ENCODE measurements at places on chromosomes 6 and 20.

DNA sequence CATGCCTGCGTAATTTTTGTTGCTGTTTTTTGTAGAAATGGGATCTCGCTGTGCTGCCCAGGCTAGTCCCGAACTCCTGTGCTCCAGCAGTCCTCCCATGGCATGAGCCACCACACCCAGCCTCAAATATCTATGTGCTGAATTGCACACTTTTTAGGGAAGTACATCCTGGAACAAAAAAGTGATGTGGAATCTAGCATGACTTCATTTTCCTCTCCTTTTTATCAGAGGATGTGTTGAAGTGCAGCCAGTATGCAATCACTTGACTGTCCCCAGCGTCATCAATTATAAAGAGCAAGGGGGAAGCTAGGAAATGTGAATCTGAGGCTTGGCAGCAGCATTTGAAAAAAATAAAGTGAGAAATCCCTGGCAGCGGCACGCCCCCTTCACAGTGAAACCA is 6.4 kb upstream of the EXOC2 start:
- H3K4me3 ChIP-seq, result no peak overlapping the region
- no peaks in the 10 kb centered on the region for H3K27me3 ChIP-seq

- H3K27ac ChIP-seq, result no peak overlapping the region
- H3K4me1 ChIP-seq, result no peaks in the 10 kb centered on the region
- no peaks in the 10 kb centered on the region for H3K27me3 ChIP-seq
- H3K36me3 ChIP-seq, result peaks cover 13% of the 10 kb centered on the region
These were observed 47.0 kb upstream of the PLN start for GRCh38 chr6:118501099-118501498.

GRCh38 chr6:154638369-154638768 is 94.8 kb upstream of the SCAF8 start:
- H3K36me3 ChIP-seq, result no peaks in the 10 kb centered on the region
- no peaks in the 10 kb centered on the region for H3K27me3 ChIP-seq
- no peaks in the 10 kb centered on the region for H3K4me1 ChIP-seq
- H3K4me3 ChIP-seq, result no peak overlapping the region

DNA sequence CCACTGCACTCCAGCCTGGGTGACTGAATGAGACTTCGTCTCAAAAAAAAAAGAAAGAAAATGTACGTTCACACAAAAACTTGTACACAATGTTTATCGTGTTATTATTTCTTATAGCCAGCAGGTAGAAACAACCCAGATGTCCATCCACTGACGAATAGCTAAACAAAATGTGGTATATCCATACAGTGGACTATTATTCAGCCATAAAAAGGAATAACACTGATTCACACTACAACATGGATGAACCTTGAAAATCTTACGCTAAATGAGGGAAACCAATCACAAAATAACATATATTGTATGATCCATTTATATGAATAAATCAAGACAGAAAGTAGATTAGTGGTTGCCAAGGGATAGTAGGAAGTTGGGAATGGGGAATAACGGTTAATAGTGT is 75.1 kb upstream of the EPB41L1 start:
- no peaks in the 10 kb centered on the region for H3K27me3 ChIP-seq
- no peaks in the 10 kb centered on the region for H3K4me1 ChIP-seq
- no peak overlapping the region for H3K27ac ChIP-seq
- DNase-seq, result no peak
- H3K4me3 ChIP-seq, result no peak overlapping the region
- H3K36me3 ChIP-seq, result no peaks in the 10 kb centered on the region

DNA sequence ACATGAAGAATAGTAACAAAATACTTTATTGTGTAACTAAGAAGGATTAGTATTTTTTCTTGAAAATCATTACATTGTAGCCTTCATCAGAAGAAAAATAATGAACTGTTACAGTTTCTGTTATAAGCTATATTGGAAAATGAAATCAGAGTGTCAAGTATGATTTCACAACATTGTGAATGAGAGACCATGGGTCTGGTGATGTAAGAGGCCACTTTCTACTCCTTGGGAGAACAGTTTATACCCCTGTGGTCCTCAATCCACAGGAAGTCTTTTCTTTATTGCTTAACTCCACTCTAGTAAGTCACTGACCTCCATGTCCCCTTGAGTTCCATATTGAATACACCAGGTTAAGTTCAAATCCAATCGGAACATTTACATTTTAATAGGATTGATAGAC is 218.7 kb upstream of the FERMT1 start:
- H3K4me3 ChIP-seq, result no peak overlapping the region
- H3K27ac ChIP-seq, result no peak overlapping the region
- no peaks in the 10 kb centered on the region for H3K36me3 ChIP-seq
- peaks cover 2% of the 10 kb centered on the region for H3K4me1 ChIP-seq
- no peak for DNase-seq

DNA sequence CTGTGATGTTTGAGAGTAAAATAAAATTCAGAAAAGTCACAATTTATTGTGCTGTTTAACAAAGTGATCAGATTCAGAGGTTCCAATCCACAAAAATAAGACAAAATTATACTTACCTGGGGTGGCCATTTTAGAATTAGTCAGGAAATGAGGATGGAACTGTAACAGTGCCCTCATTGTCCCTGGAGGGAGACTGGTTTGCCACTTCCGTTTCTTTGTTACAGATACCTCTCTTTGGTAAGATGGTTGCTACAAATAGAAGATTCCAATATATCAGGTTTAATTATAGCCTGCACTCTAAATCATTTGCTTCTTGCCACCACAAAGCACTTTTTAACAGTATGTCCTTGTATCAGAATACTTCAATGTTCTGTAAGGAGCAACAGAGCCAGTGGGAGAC is 95.6 kb downstream of the CTNNBL1 start:
- peaks cover 35% of the 10 kb centered on the region for H3K36me3 ChIP-seq
- H3K27me3 ChIP-seq, result no peaks in the 10 kb centered on the region
- H3K4me3 ChIP-seq, result no peak overlapping the region

- H3K4me3 ChIP-seq, result no peak overlapping the region
- H3K36me3 ChIP-seq, result no peaks in the 10 kb centered on the region
- DNase-seq, result no peak
- no peaks in the 10 kb centered on the region for H3K27me3 ChIP-seq
These were observed 290.6 kb downstream of the CBLN4 start for GRCh38 chr20:55714736-55715135.

GRCh38 chr6:27591699-27592480 is 119.0 kb upstream of the ZNF184 start:
- H3K4me1 ChIP-seq, result no peaks in the 10 kb centered on the region
- no peaks in the 10 kb centered on the region for H3K27me3 ChIP-seq
- H3K27ac ChIP-seq, result no peak overlapping the region
- H3K4me3 ChIP-seq, result no peak overlapping the region
- no peaks in the 10 kb centered on the region for H3K36me3 ChIP-seq

- H3K4me3 ChIP-seq, result no peak overlapping the region
- no peak for DNase-seq
- no peak overlapping the region for H3K27ac ChIP-seq
- no peaks in the 10 kb centered on the region for H3K27me3 ChIP-seq
These were observed 349.6 kb downstream of the PHF3 start for GRCh38 chr6:63985223-63985622.

DNA sequence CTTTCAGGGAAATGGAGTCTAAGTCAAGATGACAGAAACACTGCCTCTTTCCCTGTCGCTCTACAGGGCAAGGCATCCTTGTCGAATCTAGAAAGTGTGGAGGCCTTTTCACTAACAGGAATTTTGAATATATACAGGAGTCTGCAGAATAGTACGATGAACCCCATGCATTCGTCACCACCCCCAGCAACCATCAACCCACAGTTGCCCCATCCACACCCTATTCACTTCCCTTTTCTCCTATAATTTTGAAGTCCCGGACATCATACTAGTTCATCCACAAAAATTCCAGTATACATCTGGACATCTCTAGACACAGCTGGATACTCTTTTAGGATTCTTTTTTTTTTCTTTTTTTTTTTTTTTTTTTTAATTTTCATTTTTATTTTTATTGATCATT is 80.7 kb upstream of the RIN2 start:
- no peak for DNase-seq
- H3K4me1 ChIP-seq, result no peaks in the 10 kb centered on the region
- no peak overlapping the region for H3K4me3 ChIP-seq
- peaks cover 13% of the 10 kb centered on the region for H3K36me3 ChIP-seq

- DNase-seq, result no peak
- no peaks in the 10 kb centered on the region for H3K4me1 ChIP-seq
- no peak overlapping the region for H3K27ac ChIP-seq
- H3K4me3 ChIP-seq, result no peak overlapping the region
- H3K27me3 ChIP-seq, result no peaks in the 10 kb centered on the region
- H3K36me3 ChIP-seq, result peaks cover 79% of the 10 kb centered on the region
These were observed 29.4 kb downstream of the THBS2 start for GRCh38 chr6:169224185-169224695.

- no peak overlapping the region for H3K27ac ChIP-seq
- H3K4me3 ChIP-seq, result no peak overlapping the region
- no peak for DNase-seq
These were observed 14.7 kb upstream of the TRIM26 start for GRCh38 chr6:30227763-30228487.

- peak overlapping the region; percentile 10 for H3K27ac ChIP-seq
- DNase-seq, result peak; percentile 80
- no peaks in the 10 kb centered on the region for H3K27me3 ChIP-seq
- H3K4me1 ChIP-seq, result peaks cover 28% of the 10 kb centered on the region
- H3K36me3 ChIP-seq, result no peaks in the 10 kb centered on the region
These were observed 33.2 kb downstream of the SLC22A23 start for GRCh38 chr6:3423439-3424184.

GRCh38 chr20:36367370-36367745 is 61.2 kb downstream of the DLGAP4 start:
- no peak overlapping the region for H3K27ac ChIP-seq
- DNase-seq, result no peak
- 0 out of 2 replicates have a peak, but pooled peaks cover 4% of the 10 kb centered on the region for H3K4me1 ChIP-seq
- H3K4me3 ChIP-seq, result no peak overlapping the region
- no peaks in the 10 kb centered on the region for H3K36me3 ChIP-seq

DNA sequence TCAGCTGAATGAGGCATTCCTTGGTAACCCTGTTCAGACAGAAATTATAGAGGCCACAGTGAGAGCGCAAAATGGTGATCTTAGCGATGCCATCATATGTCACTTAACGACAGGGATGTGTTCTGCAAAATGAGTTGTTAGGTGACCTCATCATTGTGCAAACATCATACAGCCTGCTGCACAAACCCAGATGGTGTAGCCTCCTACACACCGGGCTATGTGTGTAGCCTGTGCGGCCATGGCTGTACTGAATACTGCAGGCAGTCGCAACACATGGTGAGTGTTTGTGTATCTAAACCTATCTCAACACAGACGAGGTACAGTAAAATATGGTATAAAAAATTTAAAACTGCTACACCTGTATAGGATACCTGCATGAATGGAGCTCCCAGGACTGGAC is 234.1 kb upstream of the PMEPA1 start:
- no peak overlapping the region for H3K27ac ChIP-seq
- H3K4me1 ChIP-seq, result no peaks in the 10 kb centered on the region
- H3K36me3 ChIP-seq, result no peaks in the 10 kb centered on the region
- DNase-seq, result no peak

- no peak overlapping the region for H3K27ac ChIP-seq
- no peak for DNase-seq
- H3K36me3 ChIP-seq, result no peaks in the 10 kb centered on the region
- H3K4me1 ChIP-seq, result no peaks in the 10 kb centered on the region
These were observed 315.3 kb downstream of the KIF16B start for GRCh38 chr20:16257813-16258430.

DNA sequence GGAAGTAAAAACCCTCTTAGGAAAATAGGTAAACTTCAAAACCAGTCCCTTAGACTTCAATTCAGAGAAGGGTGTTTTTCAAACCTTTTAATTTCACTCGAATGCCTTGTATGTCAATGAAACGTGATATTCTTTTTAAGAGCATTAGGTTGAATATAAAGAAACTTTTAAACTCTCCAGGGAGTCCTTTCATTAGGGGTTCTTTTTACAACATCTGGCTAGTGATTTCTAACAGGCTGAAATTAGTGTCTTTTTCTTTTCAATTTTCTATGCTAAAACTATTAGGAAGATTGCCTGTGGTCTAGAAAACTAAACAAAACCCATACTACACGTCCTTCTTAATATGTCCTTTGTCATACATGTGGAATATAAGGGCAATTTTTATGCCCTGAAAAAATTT is 569.7 kb upstream of the CITED2 start:
- no peaks in the 10 kb centered on the region for H3K36me3 ChIP-seq
- H3K27me3 ChIP-seq, result no peaks in the 10 kb centered on the region
- no peaks in the 10 kb centered on the region for H3K4me1 ChIP-seq
- no peak overlapping the region for H3K4me3 ChIP-seq
- no peak overlapping the region for H3K27ac ChIP-seq

- no peak overlapping the region for H3K4me3 ChIP-seq
- no peak overlapping the region for H3K27ac ChIP-seq
- DNase-seq, result no peak
These were observed 102.2 kb downstream of the UNC5CL start for GRCh38 chr6:40936818-40937251.

GRCh38 chr6:112022749-112023148 is 31.2 kb upstream of the CCN6 start:
- H3K27ac ChIP-seq, result no peak overlapping the region
- H3K36me3 ChIP-seq, result peaks cover 11% of the 10 kb centered on the region
- no peaks in the 10 kb centered on the region for H3K27me3 ChIP-seq

- H3K27ac ChIP-seq, result no peak overlapping the region
- peaks cover 71% of the 10 kb centered on the region for H3K36me3 ChIP-seq
- no peak overlapping the region for H3K4me3 ChIP-seq
- no peaks in the 10 kb centered on the region for H3K4me1 ChIP-seq
- no peaks in the 10 kb centered on the region for H3K27me3 ChIP-seq
- no peak for DNase-seq
These were observed 18.8 kb downstream of the ZNF217 start for GRCh38 chr20:53574819-53575218.

GRCh38 chr6:44192428-44193041 is 24.2 kb upstream of the MYMX start:
- DNase-seq, result peak; percentile 62
- H3K4me1 ChIP-seq, result peaks cover 3% of the 10 kb centered on the region
- no peaks in the 10 kb centered on the region for H3K36me3 ChIP-seq
- H3K27me3 ChIP-seq, result no peaks in the 10 kb centered on the region
- H3K4me3 ChIP-seq, result peak overlapping the region; percentile 27

DNA sequence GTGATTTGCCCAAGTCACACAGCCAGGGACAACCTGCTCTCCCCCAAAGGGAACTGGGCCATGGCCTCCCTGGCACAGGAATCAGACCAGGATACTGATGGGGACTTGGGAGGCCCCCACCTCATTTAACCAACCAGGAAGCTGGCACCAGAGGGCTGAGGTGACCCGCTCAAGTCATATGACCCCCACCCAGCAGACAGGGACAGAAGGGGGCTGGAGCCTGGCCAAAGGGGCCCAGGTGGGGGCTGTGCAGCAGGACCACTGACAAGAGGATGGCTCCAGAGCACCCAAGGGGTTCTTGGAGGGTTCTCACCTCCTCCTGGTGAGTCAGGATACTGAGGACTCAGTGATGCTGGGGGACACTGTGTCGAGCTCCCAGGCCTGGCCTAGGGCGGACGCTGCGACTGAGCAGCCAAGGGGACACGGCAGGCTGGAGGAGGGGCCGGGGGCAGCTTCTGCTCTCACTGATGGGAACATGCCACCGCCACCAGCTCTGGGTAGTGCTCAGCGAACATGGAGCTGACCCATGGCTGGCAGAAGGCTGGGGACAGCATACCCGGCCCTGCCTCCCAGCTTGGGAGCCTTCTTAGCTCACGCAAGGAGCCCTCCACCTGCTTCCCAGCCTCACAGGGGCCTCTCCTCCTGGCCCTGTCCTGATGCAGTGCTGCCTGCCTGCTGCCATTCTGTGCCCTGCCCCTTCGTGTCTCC is 1.2 kb downstream of the CST7 start:
- no peak overlapping the region for H3K27ac ChIP-seq
- no peaks in the 10 kb centered on the region for H3K36me3 ChIP-seq
- H3K27me3 ChIP-seq, result no peaks in the 10 kb centered on the region
- no peak overlapping the region for H3K4me3 ChIP-seq
- DNase-seq, result peak; percentile 22

Measured in H9 (cell line).